ENCODE measurements at places on chromosomes 1 and 21.

DNA sequence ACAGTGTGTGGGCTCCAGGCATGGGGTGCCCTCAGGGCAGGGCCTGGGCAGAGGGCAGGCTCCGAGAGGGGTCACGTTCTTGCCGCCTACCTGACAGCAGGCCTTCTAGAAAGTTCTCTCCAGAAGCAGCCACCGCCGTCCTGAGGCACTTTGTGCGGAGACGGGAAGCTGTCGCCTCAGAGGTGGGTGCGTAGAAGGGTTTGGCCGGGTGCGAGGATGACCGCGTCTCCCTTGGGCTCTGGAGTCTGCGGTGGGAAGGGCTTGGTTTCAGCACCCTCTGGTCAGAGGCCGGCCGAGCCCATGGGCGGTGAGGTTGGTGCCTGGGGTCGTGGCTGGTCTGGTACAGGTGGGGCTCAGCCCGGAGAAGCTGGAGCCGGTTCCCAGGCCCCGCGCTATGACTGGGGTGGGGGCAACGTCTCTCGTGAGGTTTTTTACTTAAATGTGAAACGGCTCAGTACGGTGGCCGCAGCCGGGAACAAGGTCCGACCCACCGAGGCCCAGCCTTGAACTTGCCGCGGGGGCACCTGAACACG lies 10.1 kb upstream of the TTLL10 start:
- DNase-seq, result no peak

- no peak for DNase-seq
Observed at GRCh38 chr1:53730224-53730865, 8.6 kb downstream of the GLIS1 start.

- DNase-seq, result no peak
Observed at GRCh38 chr1:43363283-43363934, 4.4 kb downstream of the ELOVL1 start.

DNA sequence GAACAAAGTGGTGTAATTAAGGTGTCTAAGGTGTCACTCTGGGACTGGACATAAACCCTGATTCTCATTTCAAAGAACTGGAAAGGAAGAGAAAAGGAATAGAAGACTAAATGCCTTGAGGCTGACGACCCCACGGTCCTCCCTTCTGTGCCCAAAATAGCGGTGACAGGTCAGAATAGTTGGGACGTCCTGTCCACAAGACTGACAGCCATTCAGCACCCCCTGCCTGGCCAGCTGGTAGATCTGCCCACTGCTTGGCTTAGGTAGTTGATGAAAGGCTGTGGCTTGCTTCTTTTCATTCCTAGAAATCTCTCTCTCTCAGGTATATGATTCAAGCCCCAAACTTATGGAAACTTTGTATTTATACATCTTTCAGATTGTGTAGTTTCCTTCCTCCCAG lies 26.4 kb upstream of the CREG1 start:
- no peak for DNase-seq

- DNase-seq, result no peak
Observed at GRCh38 chr1:229058111-229058561, 212.8 kb upstream of the RAB4A start.

GRCh38 chr1:200856716-200857357 lies 15.9 kb upstream of the GPR25 start:
- no peak for DNase-seq
